ENCODE measurements at places on chromosomes 12 and 14. TPM values are rescaled to one million over a fixed set of nuclear protein-coding genes. Genes with fewer than 3 reads are reported as not detected.

- ATAC-seq = no peak
These were observed 36.8 kb upstream of the CNTN1 start for GRCh38 chr12:40655451-40655850.

- ATAC-seq = no peak
These were observed 46.7 kb downstream of the BHLHE41 start for GRCh38 chr12:26077915-26078702.

DNA sequence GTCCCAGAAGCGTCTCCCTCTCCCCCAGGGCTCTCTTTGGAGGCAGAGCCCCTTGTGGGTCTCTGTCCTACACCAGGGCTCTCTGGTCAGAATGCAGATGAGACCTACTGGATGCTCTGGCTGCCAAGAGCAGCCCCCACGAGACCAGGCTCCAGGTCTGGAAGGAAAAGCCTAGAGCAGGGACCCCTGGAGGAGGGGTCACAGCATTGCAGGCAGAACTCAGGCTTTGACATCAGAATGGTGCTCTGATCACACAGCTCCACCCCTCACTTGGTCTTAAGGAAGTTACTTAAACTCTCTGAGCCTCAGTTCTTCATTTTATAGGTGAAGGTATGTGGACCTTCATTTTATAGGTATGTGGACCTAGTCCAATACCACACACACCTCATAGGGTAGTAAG, 83.1 kb downstream of the ARL6IP4 start:
- ATAC-seq = peak; percentile 47

- ATAC-seq = no peak
These were observed 3.3 kb downstream of the FAR2 start for GRCh38 chr12:29152223-29152868.

GRCh38 chr12:52295663-52296062, 4.3 kb upstream of the KRT81 start:
- ATAC-seq = no peak

GRCh38 chr14:57816568-57817284, 49.2 kb downstream of the SLC35F4 start:
- ATAC-seq = no peak

- no peak for ATAC-seq
These were observed 178.4 kb upstream of the PARP11 start for GRCh38 chr12:4051596-4051995.

- ATAC-seq = no peak
These were observed 75.3 kb upstream of the OR4E1 start for GRCh38 chr14:21748869-21749303.

DNA sequence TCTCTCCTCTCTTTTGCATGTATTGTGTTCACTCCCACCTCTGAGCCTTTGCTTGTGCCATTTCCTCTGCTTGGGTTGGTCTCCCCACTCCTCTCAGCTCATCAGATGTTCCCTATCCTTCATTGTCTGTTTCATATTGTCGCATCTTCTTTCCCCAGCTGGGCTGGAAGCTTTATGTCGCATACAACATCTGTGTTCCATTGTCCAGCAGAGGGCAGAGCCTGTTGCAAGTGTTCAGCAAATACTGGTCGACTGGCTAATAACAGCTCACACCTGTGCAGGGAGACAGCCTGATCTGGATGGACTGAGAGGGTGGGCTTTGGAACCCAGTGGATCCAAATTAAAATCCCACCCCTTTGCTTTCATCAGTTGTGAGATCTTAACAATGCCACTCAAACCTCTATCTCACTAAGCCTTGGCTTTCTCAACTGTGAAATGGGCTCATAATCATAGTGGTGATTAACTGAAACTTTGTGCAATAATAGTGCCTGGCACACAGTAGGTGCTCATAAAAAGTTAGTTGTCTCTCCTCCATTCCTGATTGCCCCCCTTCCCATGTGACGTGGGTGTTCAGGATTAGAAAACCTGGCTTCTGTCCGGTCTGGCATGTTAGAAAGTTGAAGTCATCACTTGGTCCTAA, 75.8 kb downstream of the RIN3 start:
- ATAC-seq = peak; percentile 49

- no peak for ATAC-seq
These were observed 652 bp upstream of the LRCOL1 start for GRCh38 chr12:132610866-132611602.

DNA sequence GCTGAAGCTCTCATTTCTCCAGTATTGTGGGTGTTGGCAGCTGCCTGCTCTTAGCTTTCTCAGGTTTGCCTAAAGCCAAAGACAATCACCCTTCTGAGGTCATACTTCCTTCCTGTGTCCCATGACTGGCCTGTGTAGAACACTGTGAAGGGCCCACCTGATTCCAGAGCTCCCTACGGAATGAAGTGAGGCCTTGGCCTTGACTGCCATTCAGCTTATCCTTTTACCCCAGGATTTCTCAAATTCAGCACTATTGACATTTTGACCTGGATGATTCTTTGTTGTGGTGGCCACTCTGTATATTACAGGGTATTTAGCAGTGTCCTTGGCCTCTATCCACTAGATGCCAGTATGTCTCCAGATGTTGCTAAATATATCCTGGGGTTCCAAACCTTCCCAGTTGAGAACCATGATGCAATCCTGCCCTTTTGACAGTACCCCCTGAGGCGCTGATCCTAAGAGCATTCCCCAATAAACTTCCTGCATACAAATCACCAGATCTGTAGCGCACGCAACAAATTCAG, 112.3 kb upstream of the KRR1 start:
- ATAC-seq = peak; percentile 95

DNA sequence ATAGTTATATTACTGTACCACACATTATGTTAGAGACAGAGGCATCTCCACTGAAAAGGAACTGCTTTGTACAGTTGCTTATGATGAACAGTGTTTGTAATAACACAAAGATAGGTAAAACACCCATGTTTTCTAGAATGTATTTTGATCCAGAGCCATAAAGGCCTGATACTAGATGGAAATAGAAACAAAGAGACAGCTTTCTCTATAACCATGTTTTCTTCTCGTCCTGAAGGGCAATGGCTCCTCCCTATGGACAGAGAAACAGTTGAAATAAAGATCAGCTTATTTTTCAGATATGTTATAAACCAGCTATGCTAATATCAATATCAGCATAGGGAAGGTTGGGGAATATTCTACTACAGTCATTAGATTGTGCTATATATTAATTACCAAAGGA, 109.2 kb downstream of the ATXN7L3B start:
- ATAC-seq = no peak

DNA sequence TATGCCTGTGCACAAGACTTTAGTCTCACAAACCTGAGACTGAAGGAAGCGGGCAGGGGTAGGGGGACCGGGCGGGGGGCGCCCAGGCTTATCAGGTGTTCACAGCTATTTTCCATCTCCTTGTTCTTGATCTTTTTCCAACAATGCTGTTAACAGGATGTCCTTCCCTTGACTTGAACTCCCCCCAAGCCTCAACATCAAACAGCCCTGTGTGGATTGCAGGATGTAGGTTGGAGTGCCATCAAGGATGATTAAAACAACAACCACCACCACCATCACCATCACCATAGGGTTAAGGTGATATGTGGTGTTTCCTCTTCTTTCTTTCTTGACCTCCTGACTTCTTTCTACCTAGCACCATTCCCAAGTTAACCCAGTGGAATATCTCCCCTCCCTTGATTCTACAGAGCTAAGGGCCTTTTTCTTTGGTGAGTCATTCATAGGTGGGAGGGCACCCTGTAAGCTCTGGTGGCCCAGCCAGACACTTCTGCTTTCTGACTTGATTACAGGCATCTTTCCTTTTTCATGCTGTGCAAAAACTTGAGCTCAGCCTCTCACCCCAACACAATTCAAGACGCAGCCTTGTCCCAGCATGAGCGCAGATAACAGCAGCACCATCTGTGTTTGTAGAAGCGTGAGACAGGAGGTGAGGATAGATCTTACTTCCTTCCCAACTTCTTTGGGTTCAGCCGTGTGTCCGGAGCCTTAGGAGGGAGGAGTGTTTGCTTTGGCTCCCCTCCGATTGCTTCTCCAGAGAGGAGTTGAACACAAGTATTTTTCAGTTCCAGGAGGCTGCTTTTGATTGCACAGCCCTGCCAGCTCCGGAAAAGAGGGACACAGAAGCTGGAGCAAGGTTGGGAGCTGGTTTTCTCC, 26.8 kb downstream of the FLVCR2 start:
- ATAC-seq = no peak

GRCh38 chr12:72472350-72472749, 200.2 kb downstream of the TRHDE start:
- ATAC-seq = no peak

DNA sequence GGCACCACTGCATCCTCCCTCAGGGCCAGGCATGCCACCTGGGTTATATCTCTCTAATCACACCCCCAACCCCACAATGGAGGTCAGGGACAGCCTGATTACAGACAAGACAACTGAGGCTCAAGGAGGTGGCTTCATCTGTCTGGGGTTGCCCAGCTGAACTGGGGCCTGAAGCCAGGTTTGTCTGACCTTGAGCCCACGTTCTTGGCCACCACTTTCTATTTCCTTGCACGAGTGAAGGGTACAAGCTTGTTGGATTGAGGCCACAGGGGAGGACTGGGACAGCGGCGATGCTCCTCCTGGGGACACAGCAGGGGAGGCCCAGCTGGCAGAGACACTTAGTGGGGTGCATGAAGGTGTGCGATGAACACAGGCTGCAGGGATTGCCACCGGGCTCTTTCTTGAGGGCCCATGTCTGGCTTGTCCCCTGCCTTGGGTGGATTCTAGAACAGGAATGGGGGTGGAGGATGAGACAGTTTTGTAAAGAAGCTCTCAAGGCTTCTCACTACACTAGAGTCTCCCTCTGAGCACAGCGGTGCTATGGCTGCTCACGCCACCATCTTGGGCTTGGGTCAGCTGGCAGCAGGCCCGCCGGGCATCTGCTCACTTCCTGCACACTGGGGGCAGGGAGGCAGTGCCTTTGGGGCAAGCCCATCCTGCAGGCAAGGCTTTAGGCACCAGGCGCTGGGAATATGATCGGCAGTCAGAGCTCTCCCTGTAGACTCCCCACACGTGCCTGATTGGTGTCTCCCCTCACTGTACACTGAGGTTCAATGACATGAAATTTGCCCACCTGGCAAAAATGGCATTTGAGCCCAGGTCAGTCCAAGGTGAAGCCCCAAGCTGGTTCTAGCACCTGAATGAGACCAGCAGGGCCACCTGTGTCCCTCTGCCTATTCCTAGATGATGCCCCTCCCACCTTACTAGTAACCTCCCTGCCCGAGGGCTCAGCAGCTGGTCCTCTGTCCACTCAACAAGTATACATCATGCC, 16.0 kb downstream of the RITA1 start:
- ATAC-seq = no peak

- no peak for ATAC-seq
These were observed 63.5 kb downstream of the NINJ2 start for GRCh38 chr12:599756-600155.

GRCh38 chr14:97166497-97166896, 369.3 kb downstream of the VRK1 start:
- no peak for ATAC-seq

DNA sequence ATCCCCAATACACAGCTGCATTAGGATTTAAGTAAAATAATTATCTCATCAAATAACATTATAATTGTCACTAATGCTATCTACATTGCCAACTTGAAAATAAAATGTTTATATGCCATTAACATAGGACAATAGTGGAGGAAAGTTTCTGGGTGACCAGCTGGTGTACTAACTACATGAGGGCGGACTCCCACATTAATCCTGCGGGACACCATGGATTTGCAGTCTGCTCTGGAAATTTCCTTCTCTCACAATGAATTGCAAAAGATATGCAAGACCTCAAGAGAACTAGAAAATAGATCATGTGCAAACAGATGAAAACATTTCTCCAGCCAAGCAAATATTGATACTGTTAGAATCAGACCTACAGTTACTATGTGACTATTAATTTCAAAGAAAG, 390.1 kb downstream of the NAV3 start:
- ATAC-seq = peak; percentile 39

DNA sequence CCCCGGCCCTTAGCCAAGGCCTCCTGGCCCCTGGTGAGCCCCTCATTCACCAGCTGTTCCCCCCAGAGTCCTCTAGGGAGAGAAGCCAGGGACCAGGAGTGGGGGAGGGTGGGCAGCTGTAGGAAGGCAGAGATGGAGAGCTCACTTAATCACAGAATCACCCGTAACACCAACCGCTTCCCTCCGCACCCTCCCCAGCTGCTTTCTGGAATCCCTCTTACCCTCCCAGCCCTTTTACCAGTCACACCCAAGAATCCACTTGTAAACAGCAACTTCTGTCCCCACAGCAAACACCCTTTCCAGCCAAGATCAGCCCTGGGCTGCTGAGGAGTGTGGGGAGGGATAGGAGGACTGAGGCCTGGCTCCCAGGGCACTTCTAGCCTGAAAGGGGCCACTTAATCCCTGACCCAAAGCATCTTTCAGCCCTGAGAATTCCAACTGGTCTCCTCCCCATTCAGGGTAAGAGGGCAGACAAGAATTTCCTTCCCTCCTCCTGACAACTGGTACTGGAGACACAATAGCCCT, 18.8 kb downstream of the NCKAP5L start:
- peak; percentile 70 for ATAC-seq

GRCh38 chr12:45273717-45274271, 57.9 kb downstream of the ANO6 start:
- ATAC-seq = no peak

GALNT16 gene
- 13.2 TPM for total RNA-seq

KRT3 gene
- 0.66 TPM for total RNA-seq

EML1 gene
- 28.7 TPM for total RNA-seq

POMT2 gene
- total RNA-seq = 14.7 TPM

KLHL33 gene
- 0.53 TPM for total RNA-seq

ZDHHC22 gene
- 0.25 TPM for total RNA-seq

FLVCR2 gene
- total RNA-seq = 20.9 TPM

ALX1 gene
- not detected for total RNA-seq

C3AR1 gene
- total RNA-seq = 0.14 TPM
